Astrocyte of the spinal cord (primary cell): ENCODE measurements at places on chromosomes 4 and X.
A peak's percentile ranks its signal among the peaks of the same experiment; 100 is the strongest.

- DNase-seq: no peak
These were observed 28.2 kb downstream of the SAT1 start for GRCh38 chrX:23811108-23811651.

DNA sequence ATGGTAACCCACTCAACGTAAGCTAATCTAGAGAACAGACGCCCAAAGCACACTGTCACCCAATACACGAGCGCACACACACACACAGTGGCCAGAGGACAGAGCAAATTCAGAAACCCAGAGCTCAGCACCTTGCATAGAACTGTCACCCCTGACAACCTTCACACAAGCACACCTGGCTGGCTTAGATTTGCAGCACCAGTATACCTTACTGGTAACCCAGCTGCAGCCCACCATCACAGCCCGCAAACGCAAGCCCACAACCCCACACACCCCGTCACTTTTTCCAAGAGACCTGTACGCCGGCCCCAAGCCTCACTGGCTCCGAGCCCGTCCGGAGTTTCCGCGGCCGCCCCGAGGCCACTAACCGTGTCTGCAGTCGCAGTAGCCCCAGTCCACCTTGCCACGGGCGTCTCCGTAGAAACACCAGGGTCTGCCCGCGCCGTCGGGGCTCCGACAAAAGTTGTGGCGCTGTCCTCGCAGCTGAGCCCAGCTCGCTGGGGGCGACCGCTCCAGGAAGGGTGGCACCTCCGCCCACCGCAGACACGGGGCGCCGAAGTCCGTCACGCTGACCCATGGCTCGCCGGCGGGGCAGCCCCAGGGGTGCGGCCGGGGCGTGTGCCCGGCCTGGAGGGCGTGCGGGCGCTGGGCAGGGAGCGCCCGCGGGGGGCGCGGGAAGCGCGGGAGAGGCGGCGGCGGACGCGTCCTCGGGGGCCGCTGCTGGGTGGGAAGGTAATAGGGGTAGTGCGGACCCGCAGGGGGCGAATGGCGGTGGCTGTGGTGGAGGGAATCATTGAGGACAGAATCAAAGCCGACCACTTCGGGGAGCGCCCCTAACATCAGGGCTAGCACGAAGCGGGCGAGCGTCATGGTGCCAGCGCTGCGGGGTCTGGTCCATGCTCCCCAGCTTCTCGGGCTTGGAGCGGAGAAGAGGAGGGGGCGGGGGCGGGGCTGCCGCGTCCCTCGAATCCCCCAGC lies 664 bp downstream of the PRSS12 start:
- DNase-seq: peak; percentile 35

DNA sequence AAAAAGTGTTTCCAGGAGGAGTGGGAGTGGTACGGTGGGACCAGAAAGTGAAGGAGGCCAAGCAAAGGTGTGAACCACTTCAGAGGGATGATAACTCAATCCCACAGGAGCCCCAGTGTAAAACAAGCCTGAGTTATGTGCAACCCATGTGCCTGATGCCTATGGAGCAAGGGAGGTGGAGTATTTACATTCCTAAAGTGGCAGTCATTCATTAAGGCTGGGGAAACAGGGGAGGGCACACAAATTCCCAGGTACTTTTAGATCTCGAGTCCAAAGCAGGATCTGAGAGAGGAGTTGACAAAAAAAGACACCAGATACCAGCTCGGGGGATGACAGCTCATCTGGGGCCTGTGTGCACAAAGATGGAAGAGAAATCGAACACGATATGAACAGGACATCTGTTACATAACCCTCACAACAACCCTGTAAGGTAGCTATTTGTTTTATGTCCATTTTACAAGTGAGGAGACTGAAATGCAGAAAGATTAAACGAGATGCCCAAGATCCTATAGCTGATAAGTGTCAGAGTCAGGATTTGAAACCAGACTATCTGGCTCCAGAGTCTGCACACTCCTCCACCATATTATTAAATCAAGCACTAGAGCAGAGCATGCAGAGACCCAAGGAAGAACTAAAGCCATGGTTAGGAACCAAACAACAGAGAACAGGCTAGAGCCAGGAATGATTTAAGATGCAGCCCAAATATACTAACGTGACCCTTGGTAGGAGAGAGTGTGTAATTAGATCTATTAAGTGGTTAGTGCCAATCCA lies 91.9 kb upstream of the MAPK10 start:
- DNase-seq: no peak

DNA sequence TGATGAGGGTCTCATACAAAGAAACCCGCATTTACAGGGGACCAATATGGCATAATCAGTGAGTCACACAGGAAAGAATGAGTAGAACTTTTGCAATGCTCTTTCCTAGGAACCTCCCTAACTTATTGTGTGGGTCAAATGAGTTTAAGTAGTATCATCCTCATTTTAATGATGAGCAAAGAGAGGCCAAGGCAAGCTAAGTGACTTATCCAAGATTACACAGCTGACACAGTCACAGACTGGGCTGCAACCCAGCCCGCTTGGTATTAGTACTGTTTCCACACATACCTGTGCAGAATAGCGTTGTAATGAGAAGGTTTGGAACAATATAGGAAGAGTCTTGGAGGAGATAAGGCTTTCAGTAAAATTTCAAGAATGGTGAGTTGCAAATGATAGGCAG lies 91.0 kb upstream of the PPP1R2C start:
- DNase-seq: no peak

GRCh38 chr4:173990869-173991210 lies 292.6 kb downstream of the FBXO8 start:
- no peak for DNase-seq

DNA sequence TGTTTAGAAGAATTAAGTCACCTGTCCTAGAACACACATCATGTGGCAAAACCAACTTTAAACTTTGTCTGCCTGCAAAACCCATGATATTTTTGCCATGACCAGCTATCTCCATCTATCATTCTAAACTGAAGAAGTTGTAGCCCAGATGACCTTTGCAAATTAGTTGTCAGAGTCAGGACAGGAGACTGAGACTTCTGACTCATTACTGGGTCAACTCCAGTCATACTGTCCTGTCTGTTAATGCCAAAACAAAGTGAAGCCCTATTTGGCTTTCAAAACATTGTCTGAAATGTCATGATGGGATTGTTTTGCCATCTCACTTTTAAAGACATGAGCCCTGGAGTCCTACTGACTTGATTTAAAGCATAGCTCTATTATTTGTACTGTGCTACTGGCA lies 365.7 kb upstream of the CPEB2 start:
- no peak for DNase-seq

GRCh38 chrX:1322393-1322792 lies 14.2 kb upstream of the IL3RA start:
- DNase-seq: no peak

GRCh38 chr4:124318292-124318691 lies 394.2 kb downstream of the ANKRD50 start:
- DNase-seq: no peak

DNA sequence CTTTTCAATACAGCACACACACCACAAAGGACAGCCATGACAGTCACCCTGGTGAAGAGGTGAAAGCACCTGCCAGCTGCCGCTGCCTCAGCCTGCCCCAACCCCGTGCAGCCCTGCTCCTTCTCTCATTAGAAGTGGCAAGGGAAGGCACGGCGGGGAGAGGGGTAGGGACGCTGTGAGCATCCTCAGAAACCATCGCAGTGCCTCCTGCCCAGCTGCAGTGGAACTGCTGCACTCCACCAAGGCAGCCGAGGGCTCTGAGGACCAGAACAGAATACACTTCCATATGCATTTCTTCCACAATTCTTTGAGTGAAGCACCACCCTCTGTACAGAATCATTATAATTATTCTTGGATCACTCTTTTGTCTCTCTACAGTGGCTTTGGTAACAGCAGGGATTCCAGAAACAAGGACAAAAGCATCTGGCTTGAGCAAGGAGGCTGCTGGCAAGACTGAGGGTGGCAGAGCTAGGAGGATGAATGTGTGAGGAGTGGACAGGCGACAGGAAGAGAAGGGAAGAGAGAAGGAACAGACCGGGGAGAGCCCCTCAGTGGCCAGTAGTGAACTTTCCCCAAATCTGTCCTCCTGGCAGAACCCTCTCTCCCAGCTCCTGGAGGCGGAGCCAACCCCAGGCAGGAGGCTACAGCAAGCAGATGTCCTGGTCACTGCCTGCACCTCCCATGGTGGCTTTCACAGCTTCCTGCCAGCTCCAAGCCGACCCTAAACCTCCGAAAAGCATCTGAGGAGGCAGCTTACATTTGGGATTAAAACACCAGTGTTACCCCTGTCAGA lies 73.2 kb downstream of the MTNR1A start:
- no peak for DNase-seq

DNA sequence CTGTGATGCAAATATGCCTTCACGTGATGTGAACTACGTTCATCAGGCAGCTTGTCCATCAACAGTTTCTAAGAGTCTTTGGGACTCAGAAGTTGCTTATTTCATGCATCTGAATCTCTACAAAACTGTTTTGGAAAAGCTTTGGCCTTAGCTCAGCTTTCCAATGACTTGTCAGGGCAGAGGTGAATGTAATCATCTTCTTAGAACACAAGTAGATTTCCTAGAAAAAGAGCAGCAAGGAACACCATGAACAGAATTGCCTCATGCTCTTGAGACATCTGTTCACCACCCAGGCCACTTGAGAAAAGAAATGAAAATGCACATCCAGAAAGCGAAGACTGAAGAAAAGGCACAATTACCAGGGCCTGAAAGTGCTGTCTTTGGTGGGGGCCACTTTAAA lies 105.8 kb upstream of the PDHA1 start:
- DNase-seq: no peak

DNA sequence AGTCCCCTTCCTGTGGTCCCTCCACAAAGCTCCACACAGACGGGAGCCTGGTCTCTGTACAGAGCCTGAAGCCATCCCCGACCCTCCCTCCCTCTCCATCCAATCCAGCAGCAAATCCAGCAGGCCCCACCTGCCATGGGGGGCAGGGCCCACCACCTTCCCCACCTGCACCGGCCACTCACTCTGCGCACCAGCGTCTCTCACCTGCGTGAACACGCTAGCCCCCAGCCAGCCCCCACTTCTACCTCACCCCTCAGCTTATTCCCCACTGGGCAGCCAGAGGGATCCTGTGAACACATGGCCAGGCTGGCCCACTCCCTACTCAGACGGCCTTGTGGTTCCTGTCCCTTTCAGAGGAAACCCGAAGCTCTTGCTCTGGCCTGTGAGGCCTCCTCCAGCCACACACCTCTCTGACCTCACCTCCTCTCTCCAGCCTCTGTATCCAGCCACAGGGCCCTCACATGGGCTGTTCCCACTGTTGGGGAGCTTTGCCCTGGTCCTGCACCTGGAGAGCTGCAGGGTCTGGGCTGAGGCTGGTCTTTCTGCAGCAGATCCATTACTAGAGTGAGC lies 70.9 kb downstream of the WFS1 start:
- DNase-seq: no peak

GRCh38 chr4:126916626-126917140 lies 716.1 kb upstream of the INTU start:
- peak; percentile 89 for DNase-seq

DNA sequence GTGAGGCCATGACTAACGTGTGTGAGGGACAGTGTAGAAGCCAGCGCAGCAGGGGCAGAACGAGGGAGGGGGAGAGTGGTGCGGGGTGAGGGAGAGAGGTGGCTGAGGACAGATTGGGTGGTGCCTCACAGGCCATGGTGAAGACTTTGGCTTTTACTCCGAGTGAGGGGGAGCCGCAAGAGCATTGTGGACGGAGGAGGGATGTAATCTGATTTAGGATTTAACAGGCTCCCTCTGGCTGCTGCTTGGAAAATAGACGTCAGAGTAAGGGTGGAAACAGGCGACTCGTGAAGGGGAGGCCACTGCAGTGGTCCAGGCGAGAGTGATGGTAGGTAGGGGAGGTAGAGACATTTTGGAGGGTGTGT lies 13.0 kb downstream of the PPP1R3F start:
- DNase-seq: peak; percentile 7

GRCh38 chr4:5889002-5889696 lies 3.7 kb downstream of the CRMP1 start:
- DNase-seq: no peak

GRCh38 chrX:24768556-24768955 lies 74.8 kb downstream of the POLA1 start:
- no peak for DNase-seq

DNA sequence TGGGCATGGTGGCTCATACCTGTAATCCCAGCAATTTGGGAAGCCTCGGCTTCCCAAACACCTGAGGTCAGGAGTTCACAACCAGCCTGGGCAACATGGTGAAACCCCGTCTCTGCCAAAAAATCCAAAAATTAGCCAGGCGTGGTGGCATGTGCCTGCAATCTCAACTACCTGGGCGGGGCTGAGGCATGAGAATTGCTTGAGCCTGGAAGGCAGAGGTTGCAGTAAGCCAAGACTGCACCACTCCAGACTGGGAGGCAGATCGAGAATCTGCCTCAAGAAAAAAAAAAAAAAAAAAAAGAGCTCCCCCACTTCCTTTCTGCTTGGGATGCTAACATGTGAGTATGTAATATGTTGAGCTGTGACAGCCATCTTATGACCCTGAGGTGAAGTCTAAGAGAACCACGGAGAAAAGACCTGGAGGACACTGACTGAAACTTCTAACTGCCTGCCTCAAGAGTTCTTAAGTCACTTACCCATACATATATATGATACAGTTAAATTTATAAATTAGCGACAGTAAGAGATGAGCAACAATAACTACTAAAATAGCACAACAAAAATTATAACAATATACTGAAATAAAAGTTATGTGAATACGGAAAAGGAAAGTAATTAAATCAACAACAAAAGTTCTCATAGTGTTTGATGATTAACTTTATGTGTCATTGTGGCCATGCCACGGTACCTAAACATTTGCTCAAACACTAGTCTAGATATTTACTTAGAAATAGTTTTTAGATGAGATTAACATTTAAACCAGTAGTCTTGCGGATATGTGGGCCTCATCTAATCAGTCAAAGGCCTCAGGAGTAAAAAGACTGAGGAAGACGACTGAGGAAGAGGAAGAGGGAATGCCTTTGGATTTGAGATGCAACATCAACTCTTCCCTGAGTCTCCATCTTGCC lies 178.3 kb downstream of the OPHN1 start:
- no peak for DNase-seq

- DNase-seq: no peak
These were observed 66.7 kb downstream of the STAG2 start for GRCh38 chrX:124028182-124028581.

DNA sequence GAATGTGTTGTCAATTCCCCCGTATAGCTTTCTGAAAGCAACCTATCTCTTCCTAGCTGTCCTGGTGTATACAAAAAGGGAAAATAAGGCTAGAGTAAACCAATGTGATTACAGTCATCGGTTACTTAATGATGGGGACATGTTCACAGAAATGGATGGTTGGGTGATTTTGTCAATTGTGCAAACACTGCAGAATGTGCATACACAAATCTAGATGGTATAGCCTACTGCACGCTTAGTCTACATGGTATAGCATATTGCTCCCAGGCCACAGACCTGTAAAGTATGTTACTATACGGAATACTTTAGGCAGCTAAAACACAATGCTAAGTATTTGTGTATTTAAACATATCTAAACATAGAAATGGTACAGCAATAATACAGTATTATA lies 5.1 kb downstream of the DTHD1 start:
- no peak for DNase-seq

GRCh38 chr4:39341075-39341725 lies 25.0 kb downstream of the RFC1 start:
- DNase-seq: no peak

GRCh38 chr4:124694306-124694705 lies 18.2 kb downstream of the ANKRD50 start:
- DNase-seq: no peak
